Dermis blood vessel endothelial cell (primary cell): ENCODE measurements at places on chromosomes 11 and 22. TPM values are rescaled to one million over a fixed set of nuclear protein-coding genes. Genes with fewer than 3 reads are reported as not detected.

TALDO1 gene
- total RNA-seq, result 115 and 149 TPM in 2 replicates

UBQLNL gene
- 0.05 TPM in 1 of 2 replicates, not detected in the other for total RNA-seq

SPTBN2 gene
- 36.8 and 50.4 TPM in 2 replicates for total RNA-seq

AGBL2 gene
- 0.17 and 0.23 TPM in 2 replicates for total RNA-seq

FGF19 gene
- not detected in 2 replicates for total RNA-seq

PGA5 gene
- total RNA-seq, result not detected in 2 replicates

DEUP1 gene
- not detected in 2 replicates for total RNA-seq

GGTLC2 gene
- not detected in 2 replicates for total RNA-seq

ASPHD2 gene
- total RNA-seq, result 1.0 and 1.2 TPM in 2 replicates

TNNT3 gene
- total RNA-seq, result not detected in 2 replicates

FOSL1 gene
- total RNA-seq, result 3.6 and 4.9 TPM in 2 replicates

FJX1 gene
- 44.5 and 52.1 TPM in 2 replicates for total RNA-seq

MUC5B gene
- not detected in 2 replicates for total RNA-seq

KDM4E gene
- not detected in 2 replicates for total RNA-seq

OR51E2 gene
- total RNA-seq, result not detected in 2 replicates
